ENCODE measurements at places on chromosomes 13 and 19.

DNA sequence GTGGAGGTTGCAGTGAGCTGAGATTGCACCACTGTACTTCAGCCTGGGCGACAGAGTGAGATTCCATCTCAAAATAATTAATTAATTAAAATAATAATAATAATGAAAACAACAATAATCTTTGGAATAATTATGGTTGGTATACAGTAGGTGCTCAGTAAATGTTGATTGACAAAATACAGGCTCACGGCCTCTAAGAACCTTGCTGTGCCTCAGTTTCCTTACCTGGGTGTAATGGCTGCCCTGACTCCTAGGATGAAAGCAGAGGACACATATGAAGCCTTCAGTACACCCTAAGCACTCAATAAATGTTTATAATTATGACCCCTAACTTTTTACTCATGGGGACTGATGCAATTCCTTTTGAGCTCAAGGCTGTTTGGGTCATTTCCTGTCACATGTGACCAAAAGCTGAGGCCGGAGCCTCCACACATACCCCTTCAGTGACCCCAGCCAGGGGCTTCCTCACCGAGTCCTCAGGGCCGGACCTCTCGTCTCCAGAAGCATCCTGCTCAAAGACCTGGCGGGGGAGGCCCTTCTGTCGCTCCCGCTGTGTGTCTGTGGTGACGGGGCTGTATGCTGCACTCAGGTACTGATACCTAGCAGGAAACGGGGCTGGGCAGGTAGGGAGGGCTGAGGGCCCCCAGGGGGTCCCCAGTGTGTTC lies 10.5 kb downstream of the DOCK6 start:
- no peak for DNase-seq

GRCh38 chr19:2084993-2085720 lies 11.0 kb downstream of the MOB3A start:
- peak; percentile 77 for DNase-seq

- DNase-seq: no peak
These were observed at the start of gene KDELR1 for GRCh38 chr19:48391100-48392005. TSS of gene KDELR1 (minus strand) at chr19:48391551. CDS start at chr19:48391358, 193 bp downstream.

DNA sequence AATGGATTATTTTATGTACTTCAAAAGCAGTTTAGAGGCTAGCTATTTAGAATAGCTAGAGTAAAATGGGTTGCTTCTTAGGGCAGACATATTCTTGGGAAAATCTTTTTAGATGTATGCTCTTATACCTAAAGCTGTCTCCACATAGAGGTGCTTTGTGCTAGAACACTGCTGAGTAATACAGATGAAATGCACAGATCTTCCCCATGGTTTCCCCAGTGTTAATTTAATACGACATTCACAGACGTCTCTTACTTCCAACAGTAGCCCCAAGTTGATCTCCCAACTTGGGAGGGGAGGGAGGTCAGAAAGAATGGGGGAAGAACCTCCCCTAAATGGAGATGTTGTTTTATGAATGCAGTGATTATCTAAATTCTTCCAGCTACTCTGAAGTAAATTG lies 16.9 kb downstream of the NALCN start:
- no peak for DNase-seq

GRCh38 chr13:39602277-39602613 lies 748 bp downstream of the LHFPL6 start:
- DNase-seq: no peak

DNA sequence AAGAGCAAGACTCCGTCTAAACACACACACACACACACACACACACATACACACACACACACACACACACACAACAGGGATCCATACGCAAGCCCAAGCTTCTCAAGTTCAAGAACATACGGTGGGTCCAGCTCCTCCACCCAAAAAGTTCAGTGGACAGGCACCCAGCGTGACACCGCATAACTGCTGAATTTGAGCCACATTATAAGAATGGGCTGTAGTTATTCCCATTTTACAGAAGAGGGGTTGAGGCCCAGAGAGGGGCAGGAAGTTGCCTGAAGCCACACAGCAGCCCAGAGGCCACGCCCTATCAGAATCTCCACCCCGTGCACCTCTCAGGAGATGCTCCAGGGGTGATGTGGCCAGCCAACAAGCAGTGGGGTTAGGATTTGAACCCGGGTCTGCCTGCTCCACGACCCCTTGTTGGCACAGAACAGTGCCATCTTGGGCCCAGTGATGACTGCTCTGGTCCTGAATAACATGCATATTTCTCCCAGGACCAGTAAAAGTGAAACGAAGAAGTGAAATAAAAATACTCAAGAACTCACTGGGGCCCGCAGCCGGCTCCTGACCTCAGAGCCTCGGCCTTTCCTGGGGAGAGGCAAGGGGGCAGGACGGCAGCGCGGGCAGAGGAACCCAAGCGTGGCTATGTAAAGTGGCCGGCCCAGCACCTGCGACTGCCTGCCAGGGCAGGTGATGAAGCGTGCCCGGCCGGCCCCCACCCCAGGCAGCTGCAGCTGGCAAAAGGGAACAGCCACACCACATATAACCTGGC lies 61.9 kb downstream of the AP1M1 start:
- peak; percentile 31 for DNase-seq
